ENCODE measurements at places on chromosomes 7 and 10.
A peak's percentile ranks its signal among the peaks of the same experiment; 100 is the strongest.

GRCh38 chr7:52325237-52325636, 710.2 kb upstream of the POM121L12 start:
- DNase-seq = no peak

GRCh38 chr10:105615715-105616365, 974.8 kb downstream of the SORCS3 start:
- no peak for DNase-seq

DNA sequence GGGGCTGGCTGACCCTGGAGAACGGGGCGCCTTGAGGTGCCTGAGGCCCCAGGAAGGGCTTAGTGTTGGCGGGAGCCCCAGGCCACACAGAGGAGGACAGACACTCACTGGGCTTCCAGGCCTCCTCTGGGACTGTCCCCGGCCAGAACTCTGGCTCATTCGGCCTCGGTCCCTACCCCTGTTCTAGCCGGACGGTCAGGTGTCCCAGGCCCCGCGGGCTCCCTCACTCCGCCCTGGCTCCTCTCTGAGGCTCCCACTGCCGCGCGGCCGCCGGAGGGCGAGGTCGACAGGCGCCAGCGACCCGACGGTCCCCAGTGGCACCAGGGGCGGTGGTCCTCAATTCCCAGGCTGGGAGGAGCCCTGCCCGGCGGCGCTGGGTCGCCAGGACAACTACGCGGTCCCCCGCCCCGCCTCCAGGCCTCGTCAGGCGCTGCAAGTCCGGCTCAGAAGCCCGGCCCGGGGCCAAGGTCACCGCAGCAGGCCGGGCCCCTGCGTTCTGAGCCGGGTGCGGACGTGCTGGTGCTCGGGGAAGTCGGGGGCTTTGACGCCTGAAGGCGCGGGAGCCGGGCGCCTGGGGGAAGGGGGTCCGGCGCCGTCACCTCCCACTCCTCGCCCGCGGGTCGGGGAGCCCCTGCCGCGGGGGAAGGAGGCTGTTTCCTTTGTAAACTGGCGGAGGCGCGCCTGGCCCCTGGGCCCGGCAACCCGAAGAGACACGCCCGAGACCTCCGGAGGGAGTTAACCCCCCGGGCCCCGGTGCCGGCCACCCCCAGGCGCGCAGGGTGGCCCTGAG, 1.1 kb upstream of the PWWP2B start:
- DNase-seq = peak; percentile 50

- DNase-seq = no peak
These were observed 306.2 kb downstream of the IPMK start for GRCh38 chr10:57961487-57961886.

DNA sequence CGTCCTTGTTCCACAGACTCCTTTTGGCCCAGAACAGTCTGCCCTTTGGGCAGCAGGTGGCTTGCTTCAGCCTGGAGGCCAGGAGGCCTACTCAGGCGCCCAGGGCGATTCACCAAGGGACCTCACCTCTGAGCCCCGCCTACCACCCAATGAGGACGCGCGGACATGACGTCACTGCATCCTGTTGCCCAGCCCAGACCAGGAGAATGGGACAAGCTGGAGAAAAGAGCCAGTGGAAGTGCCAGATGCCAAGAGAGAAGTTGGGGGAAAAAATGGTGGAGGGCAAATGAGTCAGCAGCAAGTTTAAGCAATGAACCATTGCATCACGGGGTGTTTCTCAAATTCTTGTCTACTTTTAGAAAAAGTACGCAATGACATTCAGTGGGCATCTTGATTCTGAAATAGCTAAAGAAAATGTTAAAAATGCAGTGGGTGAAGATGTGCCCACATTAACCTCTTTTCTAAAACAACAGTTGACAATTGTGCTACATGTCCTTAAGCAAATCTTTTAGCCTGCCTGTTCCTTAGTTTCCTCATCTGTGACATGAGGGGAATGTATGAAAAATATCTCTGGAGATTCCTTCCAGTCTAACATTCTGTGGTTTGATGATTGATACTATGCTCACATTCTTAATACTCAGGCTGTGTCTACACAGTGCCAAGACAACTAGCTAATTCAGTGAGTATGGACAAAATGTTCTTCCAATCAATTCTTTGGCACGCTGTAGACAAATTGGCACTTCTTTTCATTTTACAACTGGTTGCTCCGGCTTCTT, 23.9 kb upstream of the LEP start:
- DNase-seq = no peak

DNA sequence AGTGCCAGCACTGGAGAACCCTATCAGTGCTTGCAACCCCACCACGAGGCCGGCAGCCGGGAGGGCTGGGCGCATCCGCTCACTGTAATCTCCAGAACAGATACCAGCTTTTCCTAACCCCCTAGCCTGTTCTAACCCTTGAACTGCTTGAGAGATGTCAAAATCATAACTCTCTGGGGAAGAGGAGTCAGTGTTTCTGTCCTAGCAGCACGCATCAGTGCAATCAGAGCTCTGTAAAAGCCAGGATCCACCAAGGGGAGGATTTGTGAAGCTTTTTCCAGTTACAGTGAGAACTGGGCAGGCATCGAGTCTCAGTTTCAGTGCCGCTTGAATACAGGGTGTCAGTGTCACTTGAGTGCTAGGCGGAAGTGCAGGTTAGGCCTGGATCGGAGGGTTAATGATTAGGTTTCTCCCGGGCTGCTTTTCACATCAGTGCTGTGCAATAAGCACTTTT, 104.5 kb upstream of the INSYN2A start:
- no peak for DNase-seq

DNA sequence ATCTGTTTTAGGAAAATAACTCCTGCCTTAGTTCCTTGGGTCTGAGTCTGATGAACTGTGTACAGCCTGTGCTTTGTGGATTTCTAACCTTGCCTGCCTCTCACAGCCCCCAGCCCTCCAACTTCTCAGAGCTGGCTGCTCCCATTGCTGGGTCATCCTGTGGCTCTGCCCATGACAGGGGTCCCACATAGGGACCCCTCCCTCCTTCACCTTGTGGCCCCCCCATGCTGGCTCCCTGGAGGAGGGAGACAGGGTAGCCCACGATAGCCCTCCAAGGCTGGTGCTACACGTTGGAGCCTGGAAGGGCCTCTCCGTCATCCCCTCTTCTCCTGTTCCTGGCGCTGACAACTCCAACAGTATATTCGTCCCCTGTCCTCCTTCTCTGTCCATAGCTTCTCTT, 2.8 kb upstream of the DENND2A start:
- DNase-seq = no peak

- no peak for DNase-seq
These were observed 20.6 kb upstream of the HOXA13 start for GRCh38 chr7:27220440-27220955.

DNA sequence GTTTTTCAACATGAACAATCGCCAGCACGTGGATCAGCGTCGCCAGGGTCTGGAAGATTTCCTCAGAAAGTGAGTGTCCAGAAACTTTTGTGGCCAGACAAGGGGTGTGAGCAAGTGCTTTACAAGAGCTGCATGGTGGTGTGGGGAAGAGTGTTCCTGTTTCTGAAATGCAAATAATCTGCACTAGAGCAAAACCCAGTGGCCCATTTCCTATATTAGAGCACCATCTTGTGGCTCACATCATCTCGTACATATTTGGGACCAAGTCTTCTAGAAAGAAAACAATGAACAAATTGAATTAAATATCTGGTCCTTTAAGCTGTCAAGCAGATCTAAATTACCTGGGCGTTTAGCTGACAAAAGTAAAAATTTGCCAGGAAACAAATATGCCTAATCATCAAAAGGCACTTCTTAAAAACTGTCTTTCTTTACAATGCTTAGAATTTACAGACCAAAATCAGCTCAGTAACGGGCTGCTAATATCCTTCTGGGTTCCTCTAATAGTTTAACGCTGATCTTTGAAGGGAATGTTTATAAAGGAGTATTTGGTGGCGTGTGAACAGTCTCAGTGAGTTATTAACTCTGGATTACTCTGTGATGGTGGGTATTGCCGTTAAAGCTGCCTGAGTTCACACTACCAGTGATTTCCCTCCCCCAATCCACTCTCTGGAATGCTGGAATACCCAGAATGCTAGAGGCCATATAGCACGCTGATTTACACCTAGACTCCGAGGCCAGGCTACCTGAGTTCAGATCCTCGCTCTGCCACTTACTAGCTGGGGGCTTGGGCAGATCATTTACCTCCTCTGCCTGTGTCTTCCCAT, 73.6 kb downstream of the SNX10 start:
- peak; percentile 42 for DNase-seq

GRCh38 chr10:47028466-47028865, 117.2 kb downstream of the PTPN20 start:
- DNase-seq = no peak

GRCh38 chr10:12509016-12509793, 159.9 kb downstream of the CAMK1D start:
- DNase-seq = no peak

GRCh38 chr10:11515596-11516430, 95.6 kb downstream of the USP6NL start:
- DNase-seq = peak; percentile 15

DNA sequence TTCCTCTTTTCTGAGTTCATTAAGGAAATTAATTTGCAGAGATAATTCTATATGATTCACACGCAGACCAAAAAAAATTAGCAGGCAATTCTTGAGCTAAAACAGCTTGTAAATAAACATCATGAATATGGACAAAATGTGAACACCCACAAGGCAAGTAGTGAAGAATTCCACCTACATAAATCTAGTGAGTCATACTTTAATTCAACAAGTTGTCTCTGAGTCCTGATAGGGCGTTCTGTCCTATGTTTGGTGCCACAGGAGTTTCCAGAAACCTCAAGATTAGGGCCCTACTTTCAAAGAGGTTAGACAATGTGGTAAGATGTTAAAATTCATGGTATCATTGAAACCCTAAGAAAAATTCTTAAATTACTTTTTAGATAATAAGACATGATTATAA, 122.3 kb downstream of the SGMS1 start:
- no peak for DNase-seq

Measured in BE2C (cell line).